ENCODE measurements at places on chromosomes 3 and 15. TPM values are rescaled to one million over a fixed set of nuclear protein-coding genes. Genes with fewer than 3 reads are reported as not detected.

The ARL8B gene
- polyA plus RNA-seq: 65.8 TPM

The MRAS gene
- polyA plus RNA-seq: 28.7 TPM

The MYLK gene
- 221 TPM for polyA plus RNA-seq

The P2RY13 gene
- 2.0 TPM for polyA plus RNA-seq

The SERF2 gene
- 822 TPM for polyA plus RNA-seq

The CYB561D2 gene
- polyA plus RNA-seq: 14.8 TPM

The ANO10 gene
- polyA plus RNA-seq: 41.0 TPM

The MASP1 gene
- 10.2 TPM for polyA plus RNA-seq

The ZBTB47 gene
- polyA plus RNA-seq: 18.7 TPM

The CBLB gene
- 38.7 TPM for polyA plus RNA-seq

The GABRB3 gene
- polyA plus RNA-seq: 6.5 TPM

The ABCC5 gene
- polyA plus RNA-seq: 74.3 TPM

The SUCLG2 gene
- 73.4 TPM for polyA plus RNA-seq

The GABRA5 gene
- polyA plus RNA-seq: 0.24 TPM

The GPR171 gene
- 0.11 TPM for polyA plus RNA-seq

DNA sequence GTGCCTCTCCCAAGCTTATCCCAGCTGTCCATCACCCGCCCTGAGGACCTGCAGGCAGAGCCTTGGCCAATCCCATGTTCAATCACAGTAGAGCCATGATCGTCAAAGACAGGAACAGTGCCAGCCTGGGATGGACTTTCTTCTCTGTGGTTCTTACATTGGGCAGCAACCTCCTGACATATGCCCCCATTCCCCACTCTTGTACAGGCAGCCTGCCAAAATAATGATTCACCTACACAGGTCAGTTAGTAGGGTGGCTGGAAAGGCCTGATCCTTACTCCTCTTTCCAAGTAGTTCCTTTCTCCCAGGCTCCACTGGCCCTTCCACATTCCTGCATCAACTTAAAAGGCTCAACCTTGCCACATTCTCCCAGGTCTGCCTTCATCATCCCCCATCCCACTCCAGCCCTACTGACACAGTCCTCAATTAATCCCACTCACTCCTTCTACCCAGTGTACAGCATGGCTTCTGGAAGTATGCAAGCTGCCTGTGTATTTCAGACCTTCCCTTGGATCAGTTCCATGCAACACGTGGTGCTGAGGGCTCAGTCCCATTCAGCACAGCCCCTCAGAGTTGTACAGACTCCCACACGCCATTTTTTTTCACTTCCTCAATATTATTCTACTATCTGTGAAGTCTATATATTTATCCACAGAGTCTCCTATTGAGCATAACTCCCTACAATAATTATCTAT, 189.8 kb downstream of the NTRK3 start:
- no peak for DNase-seq

GRCh38 chr3:32340039-32340438, 51.6 kb upstream of the CMTM7 start:
- DNase-seq: peak; percentile 52

- no peak for DNase-seq
These were observed 40.5 kb downstream of the CCNL1 start for GRCh38 chr3:157119369-157119951.

DNA sequence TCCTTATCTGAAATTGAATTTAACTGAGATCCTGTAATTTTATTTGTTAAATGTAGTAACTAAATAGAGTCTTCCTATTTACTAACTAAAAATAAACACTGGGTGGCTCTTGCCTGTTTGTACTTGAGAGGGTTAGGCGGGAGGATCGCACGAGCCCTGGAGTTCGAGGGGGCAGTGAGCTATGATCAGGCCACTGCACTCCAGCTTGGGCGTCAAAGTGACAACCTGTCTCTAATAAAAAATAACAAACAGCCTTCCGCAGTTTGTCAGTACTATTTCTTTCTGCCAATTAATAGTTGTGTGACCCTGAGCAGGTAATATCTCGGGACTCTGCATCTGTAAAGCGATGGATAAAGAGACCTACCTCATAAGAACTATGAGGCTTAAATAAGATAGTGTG, 768 bp upstream of the PDE12 start:
- DNase-seq: no peak

- DNase-seq: no peak
These were observed 5.6 kb downstream of the IGDCC3 start for GRCh38 chr15:65371976-65372786.

- peak; percentile 54 for DNase-seq
These were observed 920.7 kb upstream of the NR2F2 start for GRCh38 chr15:95409626-95410310.

GRCh38 chr15:29135309-29135657, 134.3 kb downstream of the NSMCE3 start:
- DNase-seq: no peak

- no peak for DNase-seq
These were observed 93.4 kb downstream of the IL12A start for GRCh38 chr3:160081958-160082533.

- DNase-seq: no peak
These were observed 5.8 kb downstream of the RBMS3 start for GRCh38 chr3:29286478-29287240.

DNA sequence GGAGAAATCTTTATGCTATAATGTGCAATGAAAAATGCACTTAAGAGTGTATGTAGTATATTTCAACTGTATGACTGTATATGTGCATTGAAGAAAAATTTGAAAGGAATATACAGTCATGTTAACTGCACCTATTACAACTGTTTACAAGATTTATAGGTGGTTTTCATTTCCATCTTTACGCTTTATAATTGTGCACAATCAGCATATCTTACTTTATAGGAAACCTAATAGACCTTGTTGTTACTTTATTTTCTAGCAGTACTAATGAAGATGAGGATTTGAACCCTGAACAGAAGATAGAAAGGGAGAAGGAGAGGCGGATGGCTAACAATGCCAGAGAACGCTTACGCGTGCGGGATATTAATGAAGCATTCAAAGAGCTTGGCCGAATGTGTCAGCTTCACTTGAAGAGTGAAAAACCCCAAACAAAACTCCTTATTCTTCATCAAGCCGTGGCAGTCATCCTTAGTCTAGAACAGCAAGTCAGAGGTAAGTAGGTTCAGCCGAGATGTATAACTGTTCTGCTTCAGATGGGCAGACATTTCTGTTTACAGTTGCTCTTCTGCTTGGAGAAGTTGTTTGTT, 103.4 kb upstream of the CGNL1 start:
- DNase-seq: no peak

- DNase-seq: peak; percentile 7
These were observed 70.9 kb downstream of the DCUN1D1 start for GRCh38 chr3:182909318-182910040.

DNA sequence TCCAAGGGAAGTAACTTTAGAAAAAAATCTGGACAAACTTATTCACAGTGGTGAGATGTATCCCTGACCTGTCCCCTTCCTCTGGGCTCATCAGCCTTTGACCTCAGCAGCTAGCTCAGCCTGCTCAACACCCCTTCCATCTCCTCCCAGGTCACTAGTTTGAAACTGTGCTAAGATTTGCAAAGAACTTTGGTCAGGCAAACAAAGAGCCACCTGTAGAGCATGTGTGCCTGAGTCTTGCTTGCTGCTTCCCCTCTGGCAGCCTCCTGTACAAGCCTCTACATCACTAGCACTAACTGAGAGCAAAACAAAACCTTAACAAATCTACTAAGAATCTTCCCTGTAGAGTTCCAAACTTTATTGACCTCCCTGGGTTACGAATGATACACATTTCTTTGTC, 43.9 kb downstream of the NR1I2 start:
- no peak for DNase-seq

- DNase-seq: no peak
These were observed 5.2 kb downstream of the HYAL2 start for GRCh38 chr3:50317300-50317699.

DNA sequence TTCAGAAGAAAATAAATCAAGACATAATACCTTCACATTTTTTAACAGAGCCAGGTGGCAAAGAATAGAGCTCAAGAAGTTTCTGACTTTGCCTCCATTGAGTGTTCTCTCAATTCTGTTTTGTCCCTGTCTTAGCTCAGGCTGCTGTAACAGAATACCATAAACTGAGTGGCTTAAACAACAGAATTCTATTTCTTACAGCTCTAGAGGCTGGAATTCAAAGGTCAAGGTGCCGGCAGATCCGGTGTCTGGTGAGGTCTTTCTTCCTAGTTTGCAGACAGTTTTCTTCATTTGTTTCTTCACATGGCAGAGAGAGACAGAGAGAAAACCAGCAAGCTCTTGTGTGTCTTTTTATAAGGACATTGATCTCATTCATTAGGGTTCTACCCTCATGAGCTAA, 25.6 kb downstream of the IQCH start:
- no peak for DNase-seq

DNA sequence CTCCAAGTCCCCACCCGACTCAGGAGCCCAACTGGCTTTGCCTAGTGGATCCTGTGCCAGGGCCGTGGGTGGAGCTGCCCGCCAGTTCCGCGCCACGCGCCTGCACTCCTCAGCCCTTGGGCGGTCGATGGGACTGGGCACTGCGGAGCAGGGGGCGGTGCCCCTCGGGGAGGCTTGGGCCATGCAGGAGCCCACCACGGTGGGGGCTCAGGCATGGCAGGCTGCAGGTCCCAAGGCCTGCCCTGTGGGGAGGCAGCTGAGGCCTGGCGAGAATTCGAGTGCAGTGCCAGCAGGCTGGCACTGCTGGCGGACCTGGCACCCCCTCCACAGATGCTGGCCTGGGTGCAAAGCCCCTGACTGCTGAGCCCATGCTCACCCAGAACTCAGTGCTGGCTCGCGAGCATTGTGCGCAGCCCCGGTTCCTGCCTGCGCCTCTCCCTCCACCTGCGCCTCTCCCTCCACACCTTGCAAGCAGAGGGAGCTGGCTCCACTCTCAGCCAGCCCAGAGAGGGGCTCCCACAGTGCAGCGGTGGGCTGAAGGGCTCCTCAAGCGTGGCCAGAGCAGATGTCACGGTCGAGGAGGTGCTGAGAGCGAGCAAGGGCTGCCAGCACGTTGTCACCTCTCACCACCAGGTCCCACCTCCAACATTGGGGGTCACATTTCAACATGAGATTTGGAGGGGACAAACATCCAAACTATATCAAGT, 122.7 kb downstream of the USP13 start:
- no peak for DNase-seq

DNA sequence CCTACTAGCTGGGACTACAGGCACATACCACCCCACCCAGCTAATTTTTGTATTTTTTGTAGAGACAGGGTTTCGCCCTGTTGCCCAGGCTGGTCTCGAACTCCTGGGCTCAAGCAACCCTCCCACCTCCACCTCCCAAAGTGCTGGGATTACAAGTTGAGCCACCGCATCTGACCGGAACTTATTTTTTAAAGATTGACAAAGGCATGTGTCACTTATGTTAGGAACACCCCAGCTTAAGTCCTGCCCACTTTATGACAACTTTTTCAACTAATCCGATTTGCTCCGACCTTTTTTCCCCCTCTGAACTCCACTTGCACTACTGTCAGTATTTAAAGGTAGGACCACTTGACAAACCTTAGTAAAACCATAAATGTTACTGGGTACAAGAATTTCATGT, 211.6 kb upstream of the NR2E3 start:
- no peak for DNase-seq

DNA sequence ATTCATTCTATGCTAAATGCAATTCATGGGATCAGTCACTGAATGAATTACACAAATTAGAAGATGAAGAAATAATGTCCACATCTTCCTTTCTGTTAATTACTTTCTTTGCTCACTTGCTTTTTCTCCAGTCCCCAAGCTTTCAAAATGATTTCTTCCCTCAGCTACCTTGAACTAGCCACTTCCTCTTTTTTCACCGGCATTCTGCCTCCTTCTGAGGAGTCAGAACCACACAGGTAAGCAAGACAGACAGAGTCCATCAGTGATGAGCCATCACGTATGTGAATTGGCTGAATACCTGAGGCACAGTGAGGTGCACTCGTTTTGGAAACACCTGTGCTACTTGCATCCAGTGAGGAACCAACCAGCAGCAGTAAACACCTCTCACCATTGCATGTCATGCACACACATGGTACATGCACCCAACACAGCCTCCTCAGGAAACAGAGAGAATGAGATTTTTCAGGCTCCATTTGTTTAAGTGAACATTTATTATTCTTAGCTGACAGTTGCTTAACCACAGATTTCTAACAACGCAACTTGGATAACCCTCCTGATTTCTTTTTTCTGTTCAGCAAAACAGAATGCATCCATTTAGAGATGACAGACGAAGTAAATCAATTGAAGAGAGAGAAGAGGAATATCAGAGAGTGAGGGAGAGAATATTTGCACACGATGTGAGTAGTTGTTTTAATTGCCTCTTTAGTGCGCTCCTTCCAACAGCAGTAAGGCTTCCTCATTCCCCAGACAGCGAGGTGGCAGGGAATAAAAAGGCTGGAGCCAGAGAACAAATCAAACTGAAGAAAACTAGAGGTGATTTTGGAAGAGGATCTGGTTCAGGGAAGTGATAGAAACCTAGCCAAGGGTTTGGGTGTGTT, 69.3 kb downstream of the ARPP21 start:
- DNase-seq: no peak

- DNase-seq: no peak
These were observed 81.3 kb downstream of the CHL1 start for GRCh38 chr3:277873-278272.

GRCh38 chr3:62987721-62988120, 112.5 kb upstream of the CADPS start:
- no peak for DNase-seq

GRCh38 chr15:90184786-90185704, 16.1 kb upstream of the SEMA4B start:
- no peak for DNase-seq

GRCh38 chr15:100439514-100439913, 89.2 kb downstream of the CERS3 start:
- DNase-seq: no peak

GRCh38 chr3:27220166-27220565, 149.0 kb downstream of the NEK10 start:
- DNase-seq: no peak

GRCh38 chr3:149224736-149225594, 3.3 kb upstream of the CP start:
- no peak for DNase-seq

DNA sequence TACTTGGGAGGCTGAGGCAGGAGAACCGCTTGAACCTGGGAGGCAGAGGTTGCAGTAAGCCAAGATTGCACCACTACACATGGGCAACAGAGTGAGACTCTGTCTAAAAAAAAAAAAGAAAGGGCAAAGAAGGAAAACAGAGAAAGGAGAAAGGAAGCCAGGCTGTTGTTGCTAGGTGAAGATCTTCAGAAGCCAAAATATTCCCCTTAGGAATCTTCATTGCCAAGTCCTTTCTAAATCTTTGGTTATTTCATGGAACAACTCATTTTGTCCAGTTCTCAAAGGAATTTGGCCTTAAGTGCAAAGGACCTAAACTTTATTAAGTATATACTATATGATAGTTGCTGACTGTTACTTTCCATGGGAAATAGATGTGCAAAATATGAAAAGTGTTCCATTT, 59.2 kb upstream of the OSBPL11 start:
- DNase-seq: no peak

DNA sequence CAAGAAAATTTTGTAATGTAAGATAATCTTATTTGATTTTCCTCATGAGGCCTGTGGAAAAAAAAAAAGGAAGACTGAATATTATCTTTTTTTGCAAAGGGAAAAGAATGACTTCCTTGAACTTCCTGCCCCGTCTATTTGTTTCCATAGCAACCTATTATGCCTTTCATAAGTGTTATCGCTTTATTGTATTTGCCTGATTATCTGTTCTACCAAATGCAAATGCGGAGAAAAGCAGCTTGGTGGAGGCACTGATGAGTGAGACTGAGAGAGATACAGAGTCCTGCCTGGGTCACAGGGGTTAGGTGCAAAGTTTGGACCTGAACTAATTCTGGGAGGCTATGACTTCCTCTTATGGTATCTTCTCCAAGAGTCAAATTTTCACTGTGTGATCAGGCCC, 334.0 kb upstream of the KCNMB2 start:
- no peak for DNase-seq
